ENCODE measurements at places on chromosomes 5 and 9.

- no peak for DNase-seq
These were observed 132.3 kb downstream of the IRX2 start for GRCh38 chr5:2619216-2619615.

DNA sequence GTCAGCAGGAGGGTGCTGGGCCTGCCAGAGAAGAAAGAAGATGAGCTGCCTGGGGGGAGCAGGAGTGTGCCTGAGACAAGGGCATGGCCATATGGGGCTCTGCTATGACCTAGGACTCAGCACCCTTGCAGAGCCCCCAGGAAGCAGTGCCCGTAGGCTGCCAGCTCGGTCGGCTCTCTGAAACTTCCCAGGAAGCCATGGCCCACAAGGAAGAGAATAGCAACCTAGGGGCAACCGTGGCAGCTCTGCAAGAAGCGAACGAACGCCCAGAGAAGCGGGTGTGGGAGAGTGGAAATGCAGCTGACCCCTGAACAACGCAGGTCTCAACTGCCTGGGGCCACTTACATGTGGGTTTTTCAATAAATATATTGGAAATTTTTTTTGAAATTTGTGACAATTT is 10.7 kb upstream of the LTC4S start:
- no peak for DNase-seq

GRCh38 chr5:159891371-159891770 is 24.9 kb upstream of the ADRA1B start:
- DNase-seq: no peak

- no peak for DNase-seq
These were observed 16.9 kb downstream of the GADD45G start for GRCh38 chr9:89621676-89622075.

DNA sequence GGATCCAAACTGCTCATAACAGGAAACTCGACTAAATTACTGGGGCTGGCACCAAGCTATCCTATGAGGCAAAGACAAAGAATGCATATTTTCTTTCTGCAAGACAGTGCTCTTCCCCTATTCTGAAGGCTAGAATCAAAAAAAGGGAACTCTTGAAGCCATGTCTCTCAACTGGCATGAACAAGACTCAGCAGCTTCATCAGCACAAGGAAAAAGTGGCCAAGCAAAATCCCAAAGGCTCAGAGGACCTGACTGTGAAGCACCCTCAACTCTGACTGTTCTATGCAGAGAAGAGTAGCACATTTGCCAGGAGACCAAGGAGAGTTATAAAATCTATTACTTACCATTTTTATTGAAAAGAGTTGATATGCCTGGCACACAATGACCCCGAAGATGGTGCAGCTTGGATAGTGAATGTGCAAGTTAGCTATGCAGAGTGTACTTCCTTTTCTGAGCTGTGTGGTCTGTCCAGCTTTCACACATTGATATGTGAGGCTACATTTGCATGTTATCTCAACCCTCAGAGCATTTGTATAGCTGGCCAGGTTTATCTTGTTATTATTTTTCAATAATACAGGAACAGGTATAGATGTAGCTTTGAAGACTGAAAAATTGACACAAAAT is 51.0 kb upstream of the FYB1 start:
- DNase-seq: no peak

GRCh38 chr5:45491368-45491767 is 204.8 kb downstream of the HCN1 start:
- DNase-seq: no peak

- DNase-seq: no peak
These were observed 48.4 kb downstream of the NDFIP1 start for GRCh38 chr5:142156839-142157463.

- DNase-seq: no peak
These were observed 173.8 kb downstream of the ACTL7B start for GRCh38 chr9:108681851-108682590.

GRCh38 chr5:141492168-141492885 is 3.4 kb downstream of the PCDHGC5 start:
- DNase-seq: peak; percentile 75

- no peak for DNase-seq
These were observed 275.1 kb upstream of the PTGER4 start for GRCh38 chr5:40404613-40405012.

DNA sequence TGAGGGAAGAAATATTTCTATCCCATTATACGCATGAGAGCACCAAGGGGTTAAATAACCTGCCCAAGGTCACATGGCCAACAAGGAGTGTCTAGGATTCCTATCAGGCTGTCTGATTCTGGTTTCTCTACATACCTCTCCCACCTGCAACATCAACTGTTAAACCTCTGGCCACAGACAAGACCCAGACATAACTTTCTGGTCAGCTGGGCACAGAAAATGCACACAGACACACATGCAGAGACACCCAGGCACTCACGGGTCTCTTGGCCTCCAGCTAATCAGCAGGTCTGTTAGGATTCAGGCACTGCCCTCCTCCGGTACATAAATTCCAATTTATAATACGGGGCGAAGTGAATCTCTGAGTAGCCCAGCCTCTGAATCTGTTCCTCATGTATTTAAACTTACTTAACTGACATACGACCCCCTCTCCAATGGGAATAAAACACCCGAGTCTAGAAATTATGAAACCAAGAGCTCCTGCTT is 1.5 kb downstream of the SEPTIN8 start:
- DNase-seq: no peak

- DNase-seq: no peak
These were observed 138.8 kb downstream of the PIK3R1 start for GRCh38 chr5:68354315-68354714.

DNA sequence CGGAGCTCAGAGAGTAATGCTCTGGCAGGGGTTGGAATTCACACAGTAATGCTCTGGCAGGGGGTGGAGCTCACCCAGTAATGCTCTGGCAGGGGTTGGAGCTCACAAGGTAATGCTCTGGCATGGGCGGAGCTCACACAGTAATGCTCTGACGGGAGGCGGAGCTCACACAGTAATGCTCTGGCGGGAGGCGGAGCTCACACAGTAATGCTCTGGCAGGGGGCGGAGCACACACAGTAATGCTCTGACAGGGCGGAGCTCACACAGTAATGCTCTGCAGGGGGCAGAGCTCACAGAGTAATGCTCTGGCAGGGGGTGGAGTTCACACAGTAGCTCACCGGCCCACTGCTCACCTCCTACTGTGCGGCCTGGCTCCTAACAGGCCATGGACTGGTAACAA is 47.2 kb upstream of the LPCAT1 start:
- DNase-seq: no peak

- no peak for DNase-seq
These were observed 4.5 kb downstream of the GSN start for GRCh38 chr9:121272401-121272948.

DNA sequence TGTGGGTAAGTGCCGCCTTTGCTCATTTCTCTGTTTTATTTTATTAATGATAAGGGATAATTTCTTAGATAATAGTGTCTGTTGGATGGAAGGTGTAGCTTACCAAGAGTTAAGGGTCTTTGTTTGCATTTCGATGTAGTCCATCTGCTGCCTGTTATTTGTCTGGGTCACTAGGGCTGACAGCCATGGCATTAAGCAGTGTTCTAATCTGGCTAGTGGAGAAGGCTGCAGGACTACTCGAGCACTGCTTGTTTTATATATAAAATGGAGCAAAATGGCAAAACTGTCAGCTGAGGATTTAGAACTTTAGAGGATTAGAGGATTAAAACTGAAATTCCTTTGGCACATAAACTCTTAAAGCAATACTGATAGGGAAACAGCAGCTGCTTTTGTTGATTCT is 67.5 kb downstream of the C7 start:
- DNase-seq: no peak

GRCh38 chr5:3026099-3026498 is 274.6 kb upstream of the IRX2 start:
- DNase-seq: no peak

DNA sequence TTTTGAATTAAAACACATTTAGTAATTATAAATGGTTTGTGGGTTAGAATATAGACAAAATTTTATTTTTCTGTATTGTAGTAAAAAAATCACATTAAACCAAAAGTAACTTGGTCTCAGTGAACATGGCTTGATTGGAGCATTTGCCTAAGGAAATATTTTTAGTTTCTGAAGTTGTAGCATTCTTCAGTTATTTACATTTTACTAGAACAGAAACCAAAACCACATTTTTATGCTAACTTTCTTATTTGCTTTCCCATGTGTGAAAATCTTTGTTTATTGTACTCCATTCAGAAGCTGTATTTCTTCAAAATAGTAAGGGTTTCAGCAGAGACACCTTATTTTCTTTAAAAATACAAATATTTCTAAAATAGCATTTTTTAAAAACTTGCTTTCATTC is 129.9 kb downstream of the SGCD start:
- DNase-seq: no peak
